ENCODE measurements at places on chromosomes 5 and 9.

DNA sequence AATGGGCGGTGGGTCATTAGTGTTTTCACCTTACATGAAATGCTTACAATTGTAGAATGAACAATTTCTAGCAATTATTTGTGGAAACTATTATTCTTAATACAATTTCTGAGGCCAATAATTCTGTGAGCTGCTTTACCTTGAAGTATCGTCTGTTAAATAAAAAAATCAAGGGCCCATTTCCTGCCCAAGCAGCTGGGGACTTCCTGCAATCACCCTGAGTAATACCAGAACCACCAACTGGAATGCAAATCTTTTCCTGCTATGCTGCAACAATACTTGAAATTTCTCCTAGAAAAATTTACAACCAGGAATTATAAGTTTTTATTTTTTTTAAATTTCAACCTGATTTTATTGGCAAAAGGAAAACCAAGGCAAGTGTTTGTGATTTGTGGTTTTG lies 52.6 kb downstream of the ADAMTS16 start:
- DNase-seq: no peak

GRCh38 chr9:69817202-69817601 lies 3.4 kb upstream of the CFAP95 start:
- no peak for DNase-seq

- no peak for DNase-seq
Observed at GRCh38 chr5:21680196-21680595, 1172.9 kb downstream of the CDH12 start.

DNA sequence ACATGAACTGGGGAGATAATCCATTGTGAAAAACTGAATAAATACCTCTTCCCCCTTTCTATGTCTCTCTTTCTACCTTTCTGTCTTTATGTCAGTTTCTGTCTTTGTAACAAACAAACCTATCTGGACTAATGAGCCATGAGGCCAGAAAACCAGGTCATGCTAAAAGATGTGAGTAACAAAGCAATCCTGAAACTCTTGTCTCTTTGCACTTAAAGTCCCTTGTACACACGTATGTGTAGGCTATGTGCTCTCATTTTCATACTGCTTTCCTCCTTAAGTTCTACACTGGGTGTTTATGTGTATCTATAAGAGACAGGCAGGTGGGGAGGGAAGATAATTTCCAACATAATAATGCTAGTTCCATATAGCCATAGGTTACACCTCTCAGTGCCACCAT lies 123.8 kb upstream of the PTGER4 start:
- DNase-seq: no peak
